T1000 (cell line): ENCODE measurements at places on chromosomes 11 and 22.

DNA sequence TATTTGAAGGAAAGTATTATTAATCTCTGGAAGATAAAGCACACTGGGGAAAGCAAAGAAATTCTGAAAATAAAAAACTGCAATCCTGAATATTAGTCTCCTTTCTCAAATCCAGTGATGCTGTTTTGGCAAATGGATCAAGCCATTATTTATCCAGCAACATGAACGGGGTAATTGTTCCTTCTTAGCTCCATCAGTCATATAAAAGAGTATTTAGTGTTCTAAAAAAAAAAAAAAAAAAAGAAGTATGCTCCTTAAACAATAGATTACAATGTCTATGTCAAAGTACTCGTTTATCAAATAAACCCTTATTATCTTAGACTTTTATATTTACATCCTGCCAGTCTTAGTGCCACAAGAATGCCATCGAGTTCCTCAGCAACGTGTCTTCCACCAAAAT, 1.3 kb downstream of the RDX start:
- DNase-seq = no peak

DNA sequence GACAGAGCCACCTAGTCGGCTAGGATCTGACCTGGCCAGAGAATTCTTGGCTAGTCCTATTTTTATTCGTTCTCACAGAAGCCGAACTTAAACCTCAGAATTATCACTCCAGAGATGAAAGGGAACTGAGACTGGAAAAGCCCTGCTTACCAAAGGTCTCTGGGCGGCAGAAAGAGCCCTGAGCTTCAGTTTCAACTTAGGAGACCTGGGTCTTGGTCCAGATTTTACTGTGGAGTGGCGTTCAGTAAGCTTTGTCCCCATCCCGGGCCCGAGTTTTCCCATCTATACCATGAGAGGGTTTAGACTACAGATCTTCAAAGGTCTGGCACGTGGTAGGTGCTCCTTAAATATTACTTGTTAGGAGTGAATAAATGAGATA, 516 bp downstream of the NEU3 start:
- DNase-seq = no peak

DNA sequence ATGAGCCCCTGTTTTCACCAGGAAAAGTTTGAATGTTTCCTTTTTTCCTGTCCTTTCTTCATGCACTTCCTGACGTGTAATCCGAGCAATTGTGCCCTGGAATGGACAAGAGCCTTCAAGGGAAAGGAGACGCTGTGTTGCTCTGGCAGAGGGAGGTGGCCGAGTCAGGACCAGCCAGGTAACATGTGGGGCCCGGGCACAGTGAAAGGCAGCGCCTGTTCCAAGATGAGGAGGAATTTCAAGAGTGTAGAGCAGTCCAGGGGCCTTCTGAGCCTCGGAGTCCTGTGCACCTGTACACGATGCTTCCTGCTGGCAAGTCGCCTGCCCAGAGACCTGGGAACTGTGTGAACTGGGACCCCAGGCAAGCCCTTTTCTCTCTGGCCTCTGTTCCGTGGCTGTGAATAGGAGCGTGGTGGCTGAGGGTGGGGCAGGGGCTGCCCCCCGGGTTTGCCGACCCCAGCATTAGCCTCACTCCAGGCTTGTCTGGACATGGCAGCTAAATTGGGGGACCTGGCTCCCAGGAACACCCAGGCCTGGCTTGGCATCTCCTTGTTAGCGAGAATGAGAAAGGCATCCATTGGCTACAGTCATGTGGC, 92.0 kb downstream of the MYEOV start:
- DNase-seq = no peak

DNA sequence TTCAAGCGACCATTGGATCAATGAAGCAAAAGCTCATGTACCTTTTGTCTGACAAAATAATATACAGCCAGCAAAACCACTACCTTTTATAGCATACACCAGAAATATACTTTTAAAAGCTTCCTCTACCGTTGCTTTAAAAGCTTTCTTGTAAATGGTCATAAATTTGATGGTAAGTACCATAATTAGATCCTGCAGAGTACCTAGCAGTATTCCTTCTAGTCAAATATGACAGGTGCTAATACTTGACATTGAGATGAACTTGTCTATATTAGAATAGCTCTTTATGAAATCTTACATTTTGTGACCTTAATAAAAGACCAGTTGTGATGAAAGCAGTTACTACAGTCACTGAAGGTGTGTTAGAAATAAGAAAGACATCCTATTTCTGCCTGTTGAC, 340.5 kb upstream of the ANO3 start:
- DNase-seq = no peak
